ENCODE measurements at places on chromosomes 6 and 20. TPM values are rescaled to one million over a fixed set of nuclear protein-coding genes. Genes with fewer than 3 reads are reported as not detected.
A peak's percentile ranks its signal among the peaks of the same experiment; 100 is the strongest.

- no peaks in the 10 kb centered on the region for H3K36me3 ChIP-seq
- no peak for DNase-seq
- H3K27me3 ChIP-seq = no peaks in the 10 kb centered on the region
- no peak overlapping the region for H3K4me3 ChIP-seq
- H3K27ac ChIP-seq = no peak overlapping the region
- no peaks in the 10 kb centered on the region for H3K4me1 ChIP-seq
These were observed 208.4 kb downstream of the MYLK4 start for GRCh38 chr6:2542101-2542857.

- H3K4me1 ChIP-seq = no peaks in the 10 kb centered on the region
- no peak overlapping the region for H3K4me3 ChIP-seq
- H3K36me3 ChIP-seq = no peaks in the 10 kb centered on the region
- H3K27ac ChIP-seq = no peak overlapping the region
- H3K27me3 ChIP-seq = no peaks in the 10 kb centered on the region
- no peak for DNase-seq
These were observed 197.7 kb downstream of the CD109 start for GRCh38 chr6:73893696-73894095.

- no peaks in the 10 kb centered on the region for H3K36me3 ChIP-seq
- no peak overlapping the region for H3K4me3 ChIP-seq
- H3K4me1 ChIP-seq = peaks cover 3% of the 10 kb centered on the region
- H3K27ac ChIP-seq = peak overlapping the region; percentile 42
- no peak for DNase-seq
These were observed 77.9 kb upstream of the B3GAT2 start for GRCh38 chr6:71034563-71035345.

DNA sequence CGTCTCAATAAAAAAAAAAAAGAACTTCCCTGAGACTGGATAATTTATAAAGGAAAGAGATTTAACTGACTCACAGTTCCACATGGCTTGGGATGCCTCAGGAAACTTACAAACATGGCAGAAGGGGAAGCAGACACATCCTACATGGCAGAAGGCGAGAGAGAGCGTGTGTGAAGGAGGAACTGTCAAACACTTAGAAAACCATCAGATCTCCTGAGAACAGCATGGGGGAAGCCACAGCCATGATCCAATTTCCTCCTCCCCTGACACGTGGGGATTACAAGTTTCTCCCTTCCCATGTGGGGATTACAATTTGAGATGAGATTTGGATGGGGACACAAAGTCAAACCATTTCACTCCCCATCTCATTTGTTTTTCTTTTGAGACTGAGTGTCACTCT lies 46.6 kb upstream of the TFAP2C start:
- no peaks in the 10 kb centered on the region for H3K4me1 ChIP-seq
- H3K36me3 ChIP-seq = no peaks in the 10 kb centered on the region
- H3K4me3 ChIP-seq = no peak overlapping the region
- no peak for DNase-seq
- no peak overlapping the region for H3K27ac ChIP-seq

- H3K36me3 ChIP-seq = no peaks in the 10 kb centered on the region
- no peak for DNase-seq
- no peaks in the 10 kb centered on the region for H3K4me1 ChIP-seq
- no peak overlapping the region for H3K27ac ChIP-seq
- no peak overlapping the region for H3K4me3 ChIP-seq
- H3K27me3 ChIP-seq = no peaks in the 10 kb centered on the region
These were observed 74.6 kb downstream of the MAP3K5 start for GRCh38 chr6:136717716-136717990.

DNA sequence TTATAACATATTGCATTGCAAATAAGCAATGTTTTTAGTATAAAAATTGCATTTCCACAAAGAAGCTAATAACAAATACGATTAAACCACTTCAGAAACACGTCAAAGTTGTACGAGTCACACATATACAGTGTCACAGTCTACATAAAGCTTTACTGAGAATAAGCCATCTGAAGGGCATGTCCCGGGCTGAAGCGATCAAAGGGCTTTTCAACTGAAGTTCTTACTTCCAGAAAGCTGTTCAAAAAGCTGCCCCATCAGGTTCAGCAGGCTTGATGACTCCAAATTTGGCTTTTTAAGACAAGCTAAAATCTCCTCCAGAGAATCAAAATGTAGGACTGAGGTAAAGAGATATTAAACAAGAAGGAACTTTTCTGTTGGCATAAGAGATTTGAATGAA lies 37.5 kb upstream of the HAO1 start:
- H3K4me1 ChIP-seq = no peaks in the 10 kb centered on the region
- DNase-seq = no peak
- peaks cover 7% of the 10 kb centered on the region for H3K36me3 ChIP-seq
- H3K27ac ChIP-seq = no peak overlapping the region

GRCh38 chr20:25256226-25256859 lies 8.5 kb downstream of the PYGB start:
- no peak for DNase-seq
- no peak overlapping the region for H3K27ac ChIP-seq
- H3K4me3 ChIP-seq = no peak overlapping the region

DNA sequence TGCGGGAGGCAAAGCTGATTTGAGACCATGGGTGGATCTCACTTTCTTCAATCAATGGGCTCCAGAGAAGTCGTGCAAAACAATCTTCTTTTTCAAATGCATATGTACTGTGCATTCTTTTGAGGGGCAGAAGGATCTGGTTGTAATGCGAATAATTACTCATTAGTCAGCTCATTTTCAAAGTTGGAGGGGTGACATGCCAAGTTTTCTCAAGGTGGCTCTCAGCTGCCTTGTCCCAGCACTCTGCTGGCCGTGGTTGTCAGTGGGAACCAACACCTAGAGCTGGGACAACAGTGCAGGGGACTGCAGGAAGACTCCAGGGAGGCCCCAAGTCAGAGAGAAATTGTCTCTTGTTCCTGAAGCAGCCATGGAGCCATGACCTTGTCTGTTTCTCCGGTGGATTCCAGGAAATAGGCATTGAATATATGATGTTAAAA lies 25.3 kb downstream of the MYT1 start:
- H3K4me3 ChIP-seq = no peak overlapping the region
- no peaks in the 10 kb centered on the region for H3K27me3 ChIP-seq
- H3K36me3 ChIP-seq = peaks cover 13% of the 10 kb centered on the region
- peaks cover 69% of the 10 kb centered on the region for H3K4me1 ChIP-seq
- DNase-seq = no peak
- H3K27ac ChIP-seq = peak overlapping the region; percentile 88

GRCh38 chr20:4081421-4081820 lies 66.1 kb upstream of the RNF24 start:
- no peak for DNase-seq
- H3K27ac ChIP-seq = no peak overlapping the region
- H3K36me3 ChIP-seq = no peaks in the 10 kb centered on the region
- no peaks in the 10 kb centered on the region for H3K27me3 ChIP-seq

- H3K4me3 ChIP-seq = no peak overlapping the region
- H3K27me3 ChIP-seq = peaks cover 12% of the 10 kb centered on the region
- no peak overlapping the region for H3K27ac ChIP-seq
- no peaks in the 10 kb centered on the region for H3K36me3 ChIP-seq
- H3K4me1 ChIP-seq = peaks cover 4% of the 10 kb centered on the region
These were observed 134.2 kb upstream of the IFNGR1 start for GRCh38 chr6:137353346-137353745.

DNA sequence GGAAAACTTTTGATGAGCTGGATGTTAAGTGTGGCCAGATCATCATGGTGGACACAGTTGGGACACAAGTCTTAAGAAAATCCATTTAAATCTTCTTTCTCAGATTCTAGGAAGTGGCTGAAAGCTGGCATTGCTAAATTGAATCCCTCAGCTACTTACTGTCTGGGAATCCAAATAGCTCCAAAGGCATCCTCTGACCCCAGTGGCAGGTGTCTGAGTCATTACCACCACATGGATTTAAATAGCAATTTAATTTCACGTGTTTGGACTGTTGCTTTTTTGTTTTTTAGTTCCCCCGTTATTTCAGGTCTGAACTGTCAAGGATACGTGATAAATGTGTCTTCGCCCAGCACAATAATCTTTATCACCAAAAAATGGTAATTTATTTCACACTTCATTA lies 33.2 kb upstream of the HDGFL1 start:
- no peaks in the 10 kb centered on the region for H3K27me3 ChIP-seq
- no peak for DNase-seq
- no peak overlapping the region for H3K4me3 ChIP-seq
- H3K36me3 ChIP-seq = no peaks in the 10 kb centered on the region

DNA sequence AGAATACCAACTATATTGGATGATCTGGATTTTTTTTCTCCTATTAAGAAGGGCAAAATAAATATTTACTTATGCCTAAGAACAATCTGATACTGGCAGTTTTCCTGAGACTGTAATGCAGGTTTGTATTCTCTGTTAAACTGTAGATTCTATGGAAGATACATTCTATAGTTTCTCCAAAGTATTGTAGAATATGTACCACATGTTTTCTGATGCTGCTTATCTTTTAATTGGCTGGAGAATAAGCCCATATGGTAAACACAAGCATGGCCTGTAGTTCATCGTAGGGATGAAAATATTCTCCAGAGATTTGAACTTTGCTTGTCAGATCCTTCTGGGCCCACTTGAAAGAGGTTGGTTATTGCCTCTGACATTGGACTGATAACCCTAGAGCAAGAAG lies 99.1 kb downstream of the CENPW start:
- no peaks in the 10 kb centered on the region for H3K27me3 ChIP-seq
- no peaks in the 10 kb centered on the region for H3K36me3 ChIP-seq
- DNase-seq = no peak
- no peak overlapping the region for H3K4me3 ChIP-seq
- H3K4me1 ChIP-seq = no peaks in the 10 kb centered on the region
- no peak overlapping the region for H3K27ac ChIP-seq

DNA sequence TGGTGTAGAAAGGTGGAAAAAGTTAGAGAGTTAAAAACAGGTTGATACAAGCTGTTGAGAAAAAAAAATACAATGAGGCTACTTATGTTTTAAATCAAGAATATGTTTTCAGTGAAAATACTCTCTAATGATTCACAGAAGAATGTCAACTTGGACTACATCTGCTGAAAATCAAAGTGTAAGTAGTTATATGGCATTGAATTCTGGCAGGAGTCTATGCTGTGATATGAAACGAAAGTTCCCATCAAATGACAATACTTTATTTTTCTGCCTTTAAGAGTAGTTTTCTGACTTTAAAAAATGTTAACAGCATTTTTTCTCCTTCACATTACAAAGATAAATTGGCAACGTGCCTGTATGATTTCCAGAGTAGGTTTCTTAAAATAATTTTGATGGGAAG lies 158.3 kb downstream of the EYA4 start:
- H3K4me1 ChIP-seq = no peaks in the 10 kb centered on the region
- no peaks in the 10 kb centered on the region for H3K27me3 ChIP-seq
- H3K36me3 ChIP-seq = no peaks in the 10 kb centered on the region
- H3K27ac ChIP-seq = no peak overlapping the region

GRCh38 chr6:44051515-44051914 lies 75.7 kb downstream of the MRPL14 start:
- no peaks in the 10 kb centered on the region for H3K27me3 ChIP-seq
- no peak overlapping the region for H3K27ac ChIP-seq
- H3K4me1 ChIP-seq = peaks cover 71% of the 10 kb centered on the region
- H3K36me3 ChIP-seq = no peaks in the 10 kb centered on the region
- no peak overlapping the region for H3K4me3 ChIP-seq

DNA sequence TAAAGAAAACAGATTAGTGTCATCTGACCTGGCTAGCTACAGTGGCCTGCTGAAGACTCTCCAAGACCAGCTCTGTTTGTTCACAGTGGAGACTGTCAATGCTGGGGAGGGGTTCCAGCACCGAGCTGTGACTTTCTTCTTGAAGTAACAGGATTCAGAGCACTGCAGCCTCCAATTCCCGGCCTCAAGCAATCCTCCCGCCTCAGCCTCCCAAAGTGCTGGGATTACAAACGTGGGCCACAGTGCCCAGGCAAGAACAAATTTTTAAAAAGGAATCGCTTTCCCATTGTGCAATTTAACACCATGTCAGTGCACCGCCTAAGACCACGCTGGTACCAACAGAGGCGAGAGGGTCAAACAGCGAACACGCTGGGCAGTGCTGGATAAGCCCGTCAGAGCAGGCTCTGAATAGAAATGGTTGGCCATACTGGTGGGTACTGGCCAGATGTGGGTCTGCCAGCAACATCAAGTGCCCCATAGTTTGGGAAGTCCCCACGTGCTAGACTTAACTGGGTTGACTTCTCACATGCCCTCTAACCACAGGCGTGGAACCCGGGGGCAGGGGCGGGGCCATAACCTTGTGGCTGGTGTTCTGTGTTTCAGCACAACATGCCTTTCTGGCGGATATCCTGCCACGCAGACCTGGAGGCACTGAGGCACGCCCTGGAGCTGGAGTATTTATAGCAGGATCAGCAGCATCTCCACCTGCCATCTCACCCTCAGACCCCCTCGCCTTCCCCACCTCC lies 168.9 kb downstream of the ZMYND8 start:
- H3K4me1 ChIP-seq = peaks cover 13% of the 10 kb centered on the region
- H3K4me3 ChIP-seq = no peak overlapping the region
- H3K27ac ChIP-seq = no peak overlapping the region
- no peaks in the 10 kb centered on the region for H3K27me3 ChIP-seq
- peaks cover 9% of the 10 kb centered on the region for H3K36me3 ChIP-seq
- no peak for DNase-seq

GRCh38 chr6:57303931-57304681 lies 13.3 kb upstream of the PRIM2 start:
- DNase-seq = no peak
- no peak overlapping the region for H3K27ac ChIP-seq
- H3K36me3 ChIP-seq = no peaks in the 10 kb centered on the region
- no peak overlapping the region for H3K4me3 ChIP-seq
- H3K27me3 ChIP-seq = no peaks in the 10 kb centered on the region
- H3K4me1 ChIP-seq = no peaks in the 10 kb centered on the region

DNA sequence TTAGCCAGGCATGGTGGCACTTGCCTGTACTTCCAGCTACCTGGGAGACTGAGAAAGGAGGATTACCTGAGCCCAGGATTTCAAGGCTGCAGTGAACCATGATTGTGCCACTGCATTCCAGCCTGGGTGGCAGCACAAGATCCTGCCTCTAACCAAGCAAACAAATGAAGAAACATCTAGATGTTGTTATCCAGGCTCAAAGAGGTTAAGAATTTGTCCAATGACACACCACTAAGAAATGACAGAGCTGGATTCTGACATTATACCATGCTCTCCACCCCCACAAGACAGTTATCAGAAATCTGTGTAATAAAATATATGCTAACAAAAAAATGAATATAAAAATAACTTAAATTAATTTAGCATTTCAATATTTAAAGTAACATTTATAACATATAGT lies 925.5 kb upstream of the SLC35B3 start:
- H3K4me1 ChIP-seq = no peaks in the 10 kb centered on the region
- no peak overlapping the region for H3K27ac ChIP-seq
- no peaks in the 10 kb centered on the region for H3K27me3 ChIP-seq
- no peaks in the 10 kb centered on the region for H3K36me3 ChIP-seq

Gene CALHM5
- 4.5 TPM for total RNA-seq

Gene HS3ST5
- total RNA-seq = 20.0 TPM

Gene TSBP1
- not detected for total RNA-seq

Gene EEF1A1
- 11,648 TPM for total RNA-seq

Gene CLDN20
- total RNA-seq = 0.79 TPM

Gene SEL1L2
- total RNA-seq = not detected

Gene RIMS4
- total RNA-seq = 12.4 TPM
